Activated naive CD8-positive, alpha-beta T cell treated with anti-CD3 and anti-CD28 coated beads for 36 hours (primary cell): ENCODE measurements at places on chromosomes 4 and X. TPM values are rescaled to one million over a fixed set of nuclear protein-coding genes. Genes with fewer than 3 reads are reported as not detected.

Gene PROM1
- total RNA-seq: 0.34 TPM

DNA sequence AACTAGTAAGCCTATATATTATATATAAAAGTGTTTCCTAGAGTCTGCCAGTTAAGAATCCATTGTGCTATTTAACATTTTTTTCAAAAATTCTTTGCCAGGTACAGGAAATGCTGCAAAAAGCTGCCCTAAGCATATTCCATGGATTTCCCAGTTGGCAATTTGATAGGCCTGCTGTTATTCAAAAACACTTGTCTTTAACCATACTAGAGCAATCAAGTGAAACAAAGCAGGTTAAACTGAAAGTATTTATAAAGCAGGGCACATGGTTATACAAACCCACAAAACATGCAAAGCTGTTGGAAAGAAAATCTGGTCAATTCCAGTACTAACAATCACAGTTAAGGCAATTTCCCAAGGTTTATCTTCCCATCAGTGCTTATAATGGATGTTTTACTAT, 159.9 kb downstream of the UNC5C start:
- DNase-seq: no peak
- H3K27me3 ChIP-seq: peaks cover 5% of the 10 kb centered on the region
- H3K4me1 ChIP-seq: no peaks in the 10 kb centered on the region
- no peak overlapping the region for H3K4me3 ChIP-seq
- H3K27ac ChIP-seq: no peak overlapping the region
- no peaks in the 10 kb centered on the region for H3K36me3 ChIP-seq

Gene FRMPD4
- not detected for total RNA-seq

DNA sequence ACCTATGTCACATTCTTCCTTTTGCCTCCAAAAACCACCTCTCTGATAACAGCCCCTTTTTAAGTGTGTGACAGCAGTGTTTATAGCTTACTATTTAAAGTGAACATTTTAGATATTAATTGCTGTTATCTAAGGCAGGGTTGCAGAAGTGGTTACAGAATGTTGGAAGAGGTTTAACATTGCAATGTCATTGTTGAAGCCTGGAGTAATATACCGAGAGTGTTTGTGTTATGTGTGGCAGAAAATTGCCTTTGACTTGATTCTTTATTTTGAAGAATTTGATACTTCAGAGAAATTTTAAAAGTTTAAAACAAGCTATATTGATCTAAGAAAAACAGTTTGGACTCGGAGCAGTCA, 37.1 kb downstream of the SMARCAD1 start:
- H3K27ac ChIP-seq: no peak overlapping the region
- DNase-seq: no peak
- H3K4me3 ChIP-seq: no peak overlapping the region

DNA sequence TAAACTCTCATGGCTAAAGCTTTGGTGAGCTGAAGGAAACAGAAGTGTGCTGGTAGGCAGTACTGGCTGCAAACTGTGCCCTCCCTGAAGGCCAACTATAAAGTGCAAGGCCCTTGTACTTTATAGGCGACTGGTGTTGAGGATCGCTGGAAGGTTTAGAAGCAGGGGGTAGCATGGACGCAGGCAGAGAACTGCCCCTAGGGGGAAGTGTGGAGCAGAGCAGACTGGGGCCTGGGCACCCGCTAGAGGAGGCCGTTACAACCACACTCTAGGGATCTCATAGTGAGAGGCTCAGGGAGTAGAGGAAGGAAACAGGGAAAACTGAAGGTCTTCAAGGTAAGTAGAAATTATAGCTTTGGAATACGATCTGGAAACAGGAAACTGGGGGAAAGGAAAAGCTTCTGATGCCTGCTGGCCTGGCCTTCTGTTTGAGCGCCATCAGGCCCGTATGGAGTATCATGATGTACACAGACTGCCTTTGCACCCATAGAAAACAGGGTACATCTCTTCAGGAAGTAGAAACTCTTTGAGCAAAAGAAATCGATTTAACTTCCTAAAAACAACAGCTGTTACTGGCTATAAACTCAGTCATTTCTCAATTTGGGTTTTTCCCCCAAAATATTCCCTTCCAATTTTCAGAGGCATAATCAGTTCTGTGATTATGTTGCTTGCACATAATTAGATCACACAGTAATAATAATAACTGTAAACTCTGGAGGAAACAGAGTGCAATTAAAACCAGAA, 23.9 kb upstream of the TMSB4X start:
- H3K4me3 ChIP-seq: peak overlapping the region; percentile 88
- H3K27ac ChIP-seq: peak overlapping the region; percentile 99
- peaks cover 13% of the 10 kb centered on the region for H3K36me3 ChIP-seq
- no peaks in the 10 kb centered on the region for H3K27me3 ChIP-seq

Gene RPA4
- total RNA-seq: not detected

Gene SPANXN3
- total RNA-seq: not detected

Gene CXXC4
- not detected for total RNA-seq

Gene KLHL13
- total RNA-seq: 2.2 TPM

DNA sequence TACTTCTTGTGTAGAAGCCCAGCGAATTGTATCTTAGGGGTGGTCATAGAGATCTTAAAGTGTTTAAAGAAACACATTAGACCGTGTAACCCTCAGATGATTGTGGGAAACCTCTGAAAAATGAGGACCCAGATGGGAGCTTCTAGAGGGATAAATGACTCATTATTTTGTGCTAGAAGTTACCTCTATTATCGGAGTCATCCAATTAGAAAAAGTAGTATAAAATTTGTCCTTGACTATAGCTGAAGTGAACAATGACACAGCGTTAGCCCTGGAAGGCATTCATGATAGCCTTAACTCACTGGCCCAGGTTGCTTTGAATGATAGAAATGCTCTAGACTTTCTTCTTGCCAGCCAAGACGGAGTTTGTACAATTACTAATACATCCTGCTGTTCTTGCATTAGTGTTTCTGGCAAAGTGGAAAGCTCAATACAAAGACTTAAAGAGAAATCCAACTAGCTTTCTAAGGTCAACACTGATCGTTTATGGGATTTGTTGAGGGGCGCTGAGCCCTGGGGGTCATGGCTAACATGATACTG, 178.9 kb upstream of the VEGFC start:
- DNase-seq: no peak
- H3K27me3 ChIP-seq: no peaks in the 10 kb centered on the region
- H3K27ac ChIP-seq: no peak overlapping the region
- H3K4me1 ChIP-seq: no peaks in the 10 kb centered on the region

Gene RELL1
- 16.7 TPM for total RNA-seq

Gene GEMIN8
- 12.0 TPM for total RNA-seq
